Cerebellar nuclear complex (tissue), 1 donor: ENCODE measurements at places on chromosomes 4 and X.

GRCh38 chrX:87901060-87901459, 383.5 kb downstream of the KLHL4 start:
- DNase-seq = no peak

GRCh38 chr4:166622425-166622977, 611.8 kb downstream of the SPOCK3 start:
- DNase-seq = no peak

GRCh38 chr4:55183926-55184599, 58.7 kb upstream of the KDR start:
- no peak for DNase-seq

GRCh38 chrX:109843963-109844751, 111.1 kb upstream of the ACSL4 start:
- no peak for DNase-seq

DNA sequence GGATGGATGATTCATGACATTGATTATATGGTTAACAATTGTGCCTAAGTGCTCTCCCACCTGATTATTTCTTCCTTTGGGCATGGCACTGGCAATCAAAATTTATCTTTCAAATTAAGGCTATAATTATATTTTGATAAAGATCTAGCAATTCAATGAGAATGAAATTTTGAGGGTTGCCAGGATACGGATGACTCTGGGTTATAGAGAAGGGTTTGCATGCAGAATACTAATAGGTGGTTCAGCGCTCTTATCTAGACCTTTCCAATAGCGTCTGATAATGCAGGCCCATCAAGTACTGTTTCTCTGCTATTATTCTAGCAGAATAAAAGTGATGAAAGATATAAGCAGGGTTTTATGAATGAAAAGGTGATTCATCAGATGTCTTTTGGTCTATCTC, 74.9 kb upstream of the SCML1 start:
- DNase-seq = no peak

GRCh38 chr4:23956601-23957364, 66.9 kb upstream of the PPARGC1A start:
- no peak for DNase-seq

- DNase-seq = no peak
Observed at GRCh38 chrX:77977095-77977494, 7.7 kb upstream of the PGAM4 start.

GRCh38 chr4:85986266-85986665, 373.6 kb downstream of the MAPK10 start:
- no peak for DNase-seq

DNA sequence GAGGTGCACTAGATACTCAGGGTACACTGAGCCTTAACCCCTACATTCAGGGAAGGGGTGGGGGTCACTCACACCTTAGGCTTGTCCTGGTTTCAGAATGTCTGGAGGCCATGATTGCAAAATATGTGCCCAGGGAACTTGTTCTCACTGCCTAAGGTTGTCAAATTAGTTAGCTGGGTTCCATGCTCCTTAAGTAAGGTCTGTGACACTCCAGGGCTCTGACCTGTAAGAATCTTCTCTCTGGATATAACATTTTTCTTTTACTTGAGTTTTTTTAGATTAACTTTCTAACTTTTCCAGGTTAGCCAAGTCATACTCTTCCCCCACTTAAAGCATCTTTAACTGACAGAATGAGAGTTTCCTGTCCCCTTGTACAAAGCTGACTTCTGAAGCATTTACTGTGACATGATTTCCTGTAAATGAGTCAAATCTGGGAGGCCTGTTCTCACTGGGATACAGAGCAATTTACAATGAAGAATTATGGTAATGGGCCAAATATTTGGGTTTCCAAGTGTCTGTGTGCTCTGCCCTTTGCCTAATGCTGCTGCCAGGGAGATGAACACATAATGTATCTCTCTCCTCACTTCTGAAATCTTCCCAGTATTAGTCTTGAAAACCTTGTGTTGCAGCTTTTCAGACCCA, 101.7 kb downstream of the GATB start:
- DNase-seq = no peak

- DNase-seq = no peak
Observed at GRCh38 chrX:153517423-153517822, at the start of gene ATP2B3. Gene ATP2B3 (plus strand): TSS chrX:153517642. CDS start chrX:153536248, 18,606 bp downstream.

DNA sequence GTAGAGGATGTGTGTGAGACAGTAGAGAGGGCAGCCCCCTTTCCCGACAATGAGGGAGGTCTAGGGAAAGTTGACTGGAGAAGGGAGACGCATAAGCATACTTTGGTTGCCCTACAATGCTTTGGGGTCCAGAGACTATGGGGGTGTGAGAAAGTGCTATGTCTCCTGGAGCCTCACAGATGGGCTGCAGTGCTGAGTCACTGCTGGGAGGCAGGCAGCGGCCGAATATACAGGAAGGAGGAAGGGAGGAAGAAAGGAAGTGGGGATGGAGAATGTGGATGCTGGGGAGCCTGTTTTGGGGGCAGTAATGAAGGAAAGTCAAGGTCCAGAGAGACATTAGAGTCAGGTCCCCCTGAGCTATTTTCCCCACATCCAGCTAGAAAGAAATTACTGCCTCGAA, 12.7 kb downstream of the DRP2 start:
- DNase-seq = no peak

DNA sequence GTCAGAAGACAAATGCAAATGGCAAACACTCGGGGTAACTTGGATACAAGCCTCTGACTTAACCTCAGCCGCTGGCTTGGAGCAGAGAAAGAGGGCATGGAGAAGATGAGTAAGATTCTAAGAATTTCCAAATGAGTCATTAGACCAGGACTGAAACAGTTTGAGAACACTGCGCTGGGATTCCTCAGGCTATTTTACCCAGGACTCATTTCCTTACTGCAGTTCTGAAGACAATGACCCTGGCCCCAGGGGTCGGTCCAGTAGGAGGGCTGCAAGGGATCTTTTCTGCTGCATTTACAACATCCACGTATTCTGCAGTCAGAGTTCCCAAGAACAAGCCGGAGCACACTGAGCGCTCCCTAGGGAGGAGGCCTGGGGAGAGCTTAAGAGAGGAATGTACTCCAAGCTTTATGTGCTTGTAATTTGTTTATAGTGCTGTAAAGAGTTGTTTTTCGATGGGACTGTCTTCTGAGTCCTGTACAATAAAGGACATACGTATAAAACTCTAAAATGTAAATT, 27.3 kb upstream of the SORBS2 start:
- no peak for DNase-seq

DNA sequence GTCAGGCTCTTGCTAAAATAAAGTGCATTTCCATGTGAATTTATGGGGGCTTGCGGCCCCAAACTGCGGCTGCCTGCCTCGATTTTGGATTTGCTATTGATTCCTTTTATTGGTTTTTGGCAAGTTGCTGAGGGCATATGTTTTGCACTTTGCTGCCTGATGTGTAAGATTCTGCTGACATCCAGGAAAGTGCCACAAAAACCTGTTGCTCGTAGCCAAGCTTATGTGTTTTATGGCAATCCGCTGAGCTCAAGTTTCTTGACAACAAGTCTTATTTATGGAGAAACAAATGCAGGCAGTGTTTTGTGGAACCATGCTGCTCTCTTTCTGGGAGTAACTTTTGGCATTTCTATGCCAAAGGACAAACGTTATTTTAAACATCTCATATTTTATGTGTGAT, 97.3 kb upstream of the DDIT4L start:
- no peak for DNase-seq

DNA sequence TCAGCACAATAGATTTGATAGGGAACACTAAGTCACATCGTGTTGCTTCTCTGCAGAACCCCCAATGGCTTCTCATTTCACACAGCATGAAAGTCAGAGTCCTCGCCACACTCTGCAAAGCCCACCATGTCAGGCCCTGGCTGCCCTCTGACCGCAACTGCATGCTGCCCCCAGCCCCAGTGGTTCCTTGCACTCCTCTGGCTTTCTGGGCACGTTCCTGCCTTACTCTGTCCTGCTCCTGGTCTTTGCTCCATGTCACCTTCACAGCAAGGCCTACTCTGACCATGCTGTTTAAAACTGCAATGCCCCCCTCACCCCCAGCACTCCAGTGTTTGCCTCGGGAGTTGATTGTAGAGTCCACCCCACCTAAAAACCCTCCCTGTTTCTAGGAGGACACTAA, 78.1 kb downstream of the EVC start:
- no peak for DNase-seq

- DNase-seq = no peak
Observed at GRCh38 chr4:131499141-131499873, 1649.8 kb upstream of the PCDH10 start.

DNA sequence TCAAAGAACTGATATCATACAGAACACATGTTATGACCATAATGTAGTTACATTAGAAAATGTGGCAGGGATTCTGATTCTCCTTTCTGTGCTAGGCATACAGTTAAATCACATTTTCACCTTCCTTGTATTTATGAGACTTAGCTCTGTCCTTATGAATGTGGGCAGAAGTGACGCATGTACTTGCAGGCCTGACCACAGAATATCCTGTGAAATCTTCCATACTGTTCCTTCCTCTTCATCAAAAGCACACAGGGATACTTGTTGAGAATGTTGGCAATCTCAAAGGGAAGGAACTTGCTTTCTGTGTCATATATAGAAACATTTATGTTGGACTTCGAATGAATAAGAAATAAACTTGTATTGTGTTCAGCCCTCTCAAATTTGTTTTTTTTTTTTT, 17.2 kb upstream of the MYOZ2 start:
- DNase-seq = no peak

GRCh38 chr4:97828646-97829045, 314.6 kb downstream of the STPG2 start:
- no peak for DNase-seq

GRCh38 chr4:119103263-119103662, 32.4 kb upstream of the MYOZ2 start:
- no peak for DNase-seq

- DNase-seq = no peak
Observed at GRCh38 chr4:164379694-164380093, 374.2 kb upstream of the SMIM31 start.

GRCh38 chr4:1115528-1116293, 2.3 kb upstream of the RNF212 start:
- DNase-seq = no peak

DNA sequence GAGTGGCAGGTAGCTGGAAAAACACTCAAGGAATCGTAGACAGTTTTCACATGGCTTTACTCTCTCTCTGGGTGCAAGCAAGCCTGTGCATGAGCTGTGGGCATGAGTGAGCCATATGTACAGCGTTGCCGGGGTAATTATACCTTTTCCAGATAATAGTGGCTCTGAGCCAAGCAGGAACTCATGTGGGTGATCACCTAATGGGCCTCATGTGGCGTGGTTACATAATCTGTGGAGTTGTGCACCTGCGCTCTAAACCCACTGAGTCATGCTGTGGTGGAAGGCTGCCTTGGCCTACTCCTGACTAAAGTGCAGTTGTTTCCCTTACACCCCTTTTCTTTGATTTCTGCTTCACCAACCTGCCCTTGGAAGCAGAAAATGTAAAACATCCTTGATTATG, 1564.5 kb upstream of the PCDH10 start:
- DNase-seq = no peak

GRCh38 chr4:62402088-62402806, 1202.1 kb downstream of the ADGRL3 start:
- no peak for DNase-seq
